ENCODE measurements at places on chromosomes 3 and 15.
A peak's percentile ranks its signal among the peaks of the same experiment; 100 is the strongest.

- DNase-seq, result no peak
Measured at GRCh38 chr15:92232317-92232716, 161.4 kb upstream of the ST8SIA2 start.

DNA sequence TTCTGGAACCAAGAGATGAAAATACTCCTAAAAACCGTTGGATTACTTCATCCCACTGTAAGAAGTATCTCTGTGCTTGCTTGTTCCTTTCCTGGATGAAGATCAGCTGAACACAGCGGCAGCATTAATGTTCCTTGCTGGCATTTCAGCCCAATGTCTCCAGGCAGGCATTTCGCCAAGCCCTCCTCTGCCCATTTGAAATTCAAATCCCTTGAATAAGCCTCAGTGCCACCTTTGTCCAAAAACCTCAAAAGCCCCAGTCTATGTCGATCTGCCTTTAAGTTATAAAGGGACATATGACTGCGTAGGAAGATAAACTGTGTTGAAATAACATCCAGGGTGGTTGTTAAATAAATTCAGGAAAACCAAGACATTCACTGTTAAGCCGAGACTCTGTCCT, 156.8 kb upstream of the PDZRN3 start:
- DNase-seq, result no peak

DNA sequence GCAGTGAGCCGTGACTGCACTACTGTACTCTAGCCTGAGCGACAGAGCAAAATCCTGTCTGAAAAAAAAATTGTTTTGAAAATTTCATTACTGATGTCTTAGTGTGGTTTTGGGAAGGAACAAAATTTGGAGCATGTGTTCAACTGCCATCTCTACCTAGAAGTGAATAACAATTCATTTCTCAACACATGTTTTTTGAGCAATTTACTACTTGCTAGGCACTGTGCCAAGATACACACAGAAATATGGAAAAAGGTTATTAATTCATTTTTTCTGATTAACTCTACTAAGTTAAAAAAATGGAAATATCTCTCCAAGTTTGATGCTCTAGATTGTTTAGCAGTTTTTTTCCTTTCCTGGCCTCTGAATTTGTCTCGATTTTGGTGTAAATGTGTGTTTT, 5.2 kb upstream of the TCF12 start:
- DNase-seq, result no peak

- DNase-seq, result no peak
Measured at GRCh38 chr3:172098698-172099494, 59.5 kb downstream of the FNDC3B start.

- no peak for DNase-seq
Measured at GRCh38 chr3:191894406-191894805, 433.4 kb downstream of the PYDC2 start.

DNA sequence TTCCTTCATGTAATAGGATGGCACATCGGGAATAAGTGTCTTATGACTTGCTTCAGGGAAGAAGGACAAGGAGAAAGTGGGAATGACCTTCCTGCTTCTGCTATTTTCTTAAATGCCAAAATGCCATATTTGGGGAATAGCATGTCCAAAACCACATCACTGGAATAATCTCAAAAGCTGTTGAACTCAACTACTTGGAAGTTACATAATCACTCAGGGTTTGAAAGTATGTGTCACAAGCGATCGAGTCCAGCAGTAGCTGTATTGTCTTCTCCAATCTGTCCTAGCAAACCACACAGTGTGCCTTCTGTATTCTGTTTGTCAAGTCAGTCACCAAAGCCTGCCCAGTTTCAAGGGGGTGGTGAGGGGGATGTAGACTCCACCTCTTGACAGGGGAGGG, 58.3 kb upstream of the GADL1 start:
- no peak for DNase-seq

DNA sequence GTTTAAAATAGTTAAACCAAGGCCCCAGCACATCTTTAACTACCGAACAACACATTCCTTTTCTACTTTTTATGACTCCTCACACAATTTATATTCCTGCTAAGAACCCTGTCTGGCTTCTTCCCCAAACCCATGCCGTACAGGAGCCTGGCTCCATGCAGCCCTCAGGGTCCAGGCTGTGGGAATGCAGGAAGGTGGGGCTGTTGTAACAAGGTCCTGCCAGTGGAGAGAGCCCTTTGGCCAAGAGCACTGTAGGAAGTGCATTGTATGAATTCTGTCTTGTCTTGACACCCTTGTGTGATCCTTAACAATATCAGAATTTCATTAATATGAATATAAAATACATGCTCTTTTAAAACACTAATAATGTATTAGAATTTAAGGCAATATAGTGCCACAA, 563.8 kb downstream of the TBL1XR1 start:
- DNase-seq, result no peak

DNA sequence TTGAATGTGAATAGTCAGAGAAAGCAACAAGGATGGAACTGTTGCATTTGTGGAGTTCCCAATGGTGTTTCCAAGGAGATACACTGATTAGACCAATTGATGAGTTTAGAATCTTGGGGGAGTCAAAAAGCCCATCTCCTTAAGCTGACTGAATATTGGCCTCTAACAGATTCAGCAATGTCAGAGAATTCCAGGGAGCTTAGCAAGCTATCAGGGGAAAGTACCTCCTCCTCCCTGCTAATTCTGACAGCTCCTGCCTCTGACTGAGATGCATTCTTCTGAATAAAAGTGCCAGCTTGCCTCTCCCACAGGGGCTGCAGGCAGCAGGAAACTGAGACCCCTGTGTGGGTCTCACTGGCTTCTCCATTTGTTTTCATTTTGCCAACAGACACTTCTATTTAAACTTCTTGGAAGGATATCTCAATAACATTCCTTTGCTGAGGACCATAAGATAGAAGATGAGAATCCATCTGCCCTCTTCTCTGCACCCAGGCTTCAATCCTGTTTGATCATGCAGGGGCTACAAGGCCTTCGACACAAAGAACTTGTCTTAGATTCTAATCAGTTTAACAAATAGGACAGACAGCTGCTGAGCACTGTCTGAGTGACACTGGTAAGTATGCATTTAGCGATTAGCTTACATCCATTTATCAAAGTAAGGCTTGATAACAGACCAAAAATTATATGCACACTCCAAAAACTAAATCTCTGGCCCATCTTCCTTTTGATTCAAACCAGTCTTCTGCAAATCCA, 1080.8 kb downstream of the TUSC7 start:
- peak; percentile 1 for DNase-seq
